Activated naive CD8-positive, alpha-beta T cell treated with anti-CD3 and anti-CD28 coated beads for 36 hours (primary cell): ENCODE measurements at places on chromosomes 2 and 18. TPM values are rescaled to one million over a fixed set of nuclear protein-coding genes. Genes with fewer than 3 reads are reported as not detected.

AP1S3 gene
- 11.3 TPM for total RNA-seq

VWC2L gene
- not detected for total RNA-seq

DLX2 gene
- total RNA-seq: not detected

PLB1 gene
- 1.4 TPM for total RNA-seq

KIF3C gene
- 4.1 TPM for total RNA-seq

MC5R gene
- total RNA-seq: not detected

PARD6G gene
- 0.26 TPM for total RNA-seq

UGT1A5 gene
- not detected for total RNA-seq

MC4R gene
- not detected for total RNA-seq

TDRD15 gene
- not detected for total RNA-seq

DNA sequence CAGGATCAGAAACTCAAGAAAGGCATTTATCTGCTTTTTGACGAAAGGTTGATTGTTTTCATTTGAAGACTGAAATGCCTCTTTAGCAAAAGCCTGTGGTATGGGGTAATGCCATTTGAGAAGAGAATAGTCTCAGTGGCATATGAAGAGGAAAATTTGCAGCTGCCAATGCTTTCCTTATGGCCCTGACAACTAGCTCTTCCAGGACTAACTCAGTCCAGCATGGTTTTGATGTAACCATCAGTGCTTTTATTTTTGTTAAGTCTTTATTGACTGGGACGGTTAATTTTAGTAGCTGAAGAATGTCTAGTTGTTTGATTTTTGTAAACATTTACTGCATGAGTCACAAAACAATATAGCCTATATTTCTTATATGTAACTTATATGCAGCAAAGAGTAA, 158.4 kb downstream of the LNPK start:
- DNase-seq: no peak

- no peak for DNase-seq
Observed at GRCh38 chr2:80199504-80199903, 105.0 kb downstream of the LRRTM1 start.

DNA sequence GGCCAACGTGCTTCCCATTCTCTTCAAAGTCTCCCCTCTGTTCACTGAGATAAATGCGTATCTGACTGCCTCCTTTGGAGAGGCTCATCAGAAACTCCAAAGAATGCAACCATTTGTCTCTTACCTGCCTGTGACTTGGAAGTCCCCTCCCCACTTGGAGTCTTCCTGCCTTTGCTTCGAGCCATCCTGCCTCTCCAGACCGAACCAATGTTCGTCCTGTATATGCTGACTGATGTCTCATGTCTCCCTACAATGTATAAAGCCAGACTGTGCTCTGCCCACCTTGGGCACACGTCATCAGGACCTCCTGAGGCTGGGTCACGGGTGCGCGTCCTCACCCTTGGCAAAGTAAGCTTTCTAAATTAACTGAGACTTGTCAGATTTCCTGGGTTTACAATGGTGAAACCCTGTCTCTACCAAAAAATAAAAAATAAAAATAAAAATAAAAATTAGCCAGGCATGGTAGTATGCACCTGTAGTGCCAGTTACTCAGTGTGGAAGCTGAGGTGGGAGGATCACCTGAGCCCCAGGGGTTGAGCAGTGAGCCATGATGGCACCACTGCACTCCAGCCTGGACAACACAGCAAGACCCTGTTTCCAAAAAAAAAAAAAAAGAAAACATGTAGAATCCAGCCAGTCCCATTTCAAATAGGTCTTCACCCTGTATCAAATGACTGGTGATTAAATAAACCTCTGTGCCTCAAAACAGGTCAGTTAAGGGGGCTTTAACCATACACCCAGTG, 29.0 kb downstream of the HDLBP start:
- no peak for DNase-seq

DNA sequence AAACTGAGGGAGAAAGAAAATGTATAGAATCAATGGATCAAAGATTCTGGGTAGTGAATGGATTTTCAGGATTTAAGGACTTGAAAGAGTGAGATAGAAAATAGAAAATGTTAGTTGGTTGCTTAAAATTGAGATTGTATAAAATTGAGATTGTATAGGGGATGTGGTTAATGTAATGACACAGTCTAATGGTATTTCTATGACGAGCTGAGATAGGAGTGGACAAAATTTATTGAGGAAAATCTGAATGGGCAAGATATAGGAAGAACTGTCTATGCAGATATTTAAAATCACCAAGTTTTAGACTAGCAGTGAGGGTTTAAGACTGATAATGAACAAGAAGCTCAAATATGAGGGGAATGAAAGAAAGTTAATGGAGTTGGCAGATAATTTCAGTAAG, 406.6 kb downstream of the NYAP2 start:
- no peak for DNase-seq

- DNase-seq: no peak
Observed at GRCh38 chr2:71372042-71372441, 40.5 kb downstream of the ZNF638 start.

DNA sequence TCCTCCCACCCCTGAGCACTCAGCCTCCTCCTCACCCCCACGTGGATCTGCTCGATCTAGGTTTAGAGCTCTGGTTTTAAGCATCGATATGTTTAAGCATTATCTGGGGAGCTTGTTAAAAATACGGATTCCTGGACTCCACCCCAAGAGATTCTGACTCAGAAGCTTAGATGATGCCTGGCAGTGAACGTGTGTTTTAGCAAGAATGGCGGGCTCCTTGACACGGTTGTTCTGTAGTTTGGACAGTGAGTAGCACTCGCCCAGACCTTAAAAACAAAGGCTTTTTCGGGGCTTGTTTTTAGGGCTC, 47.3 kb downstream of the LDLRAD4 start:
- DNase-seq: no peak

DNA sequence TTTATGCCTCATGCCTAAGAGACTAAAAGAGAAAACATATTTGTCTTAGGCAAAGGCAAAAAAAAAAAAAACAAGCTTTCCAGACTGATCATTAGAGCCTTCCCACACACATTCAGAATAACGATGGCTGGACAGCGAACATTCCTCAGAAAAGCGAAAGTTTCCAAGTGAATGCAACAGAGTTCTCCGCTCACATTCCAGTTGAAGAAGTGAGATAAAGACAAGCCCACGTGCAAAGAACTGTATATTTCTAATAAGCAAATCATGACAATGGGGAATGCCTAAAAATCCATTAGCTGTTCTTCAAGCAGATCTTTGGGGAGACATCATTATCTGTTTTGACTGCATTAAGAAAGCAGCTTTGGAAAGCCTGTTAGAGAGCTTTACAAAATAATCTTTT, 347.9 kb downstream of the METTL4 start:
- no peak for DNase-seq

DNA sequence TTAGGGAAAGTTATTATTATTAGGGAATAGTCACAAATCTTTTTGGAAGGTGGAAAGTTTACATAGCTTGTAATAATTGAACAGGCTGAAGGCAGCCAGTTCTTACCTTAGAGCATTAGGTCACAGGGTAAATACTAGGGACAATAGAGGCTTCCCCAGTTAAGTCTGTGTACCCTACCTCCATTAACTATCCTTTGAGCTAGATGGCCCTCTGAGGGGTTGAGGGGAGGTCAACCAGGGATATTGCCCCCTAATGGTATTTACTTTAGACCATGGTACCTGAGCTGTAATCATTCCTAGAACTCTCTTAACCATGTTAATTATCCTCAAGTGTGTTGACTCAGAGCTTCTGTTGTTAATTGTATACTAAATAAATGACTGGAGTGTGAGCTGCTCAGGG, 120.5 kb upstream of the SCN7A start:
- no peak for DNase-seq

- DNase-seq: no peak
Observed at GRCh38 chr2:128794285-128794684, 475.6 kb upstream of the HS6ST1 start.

DNA sequence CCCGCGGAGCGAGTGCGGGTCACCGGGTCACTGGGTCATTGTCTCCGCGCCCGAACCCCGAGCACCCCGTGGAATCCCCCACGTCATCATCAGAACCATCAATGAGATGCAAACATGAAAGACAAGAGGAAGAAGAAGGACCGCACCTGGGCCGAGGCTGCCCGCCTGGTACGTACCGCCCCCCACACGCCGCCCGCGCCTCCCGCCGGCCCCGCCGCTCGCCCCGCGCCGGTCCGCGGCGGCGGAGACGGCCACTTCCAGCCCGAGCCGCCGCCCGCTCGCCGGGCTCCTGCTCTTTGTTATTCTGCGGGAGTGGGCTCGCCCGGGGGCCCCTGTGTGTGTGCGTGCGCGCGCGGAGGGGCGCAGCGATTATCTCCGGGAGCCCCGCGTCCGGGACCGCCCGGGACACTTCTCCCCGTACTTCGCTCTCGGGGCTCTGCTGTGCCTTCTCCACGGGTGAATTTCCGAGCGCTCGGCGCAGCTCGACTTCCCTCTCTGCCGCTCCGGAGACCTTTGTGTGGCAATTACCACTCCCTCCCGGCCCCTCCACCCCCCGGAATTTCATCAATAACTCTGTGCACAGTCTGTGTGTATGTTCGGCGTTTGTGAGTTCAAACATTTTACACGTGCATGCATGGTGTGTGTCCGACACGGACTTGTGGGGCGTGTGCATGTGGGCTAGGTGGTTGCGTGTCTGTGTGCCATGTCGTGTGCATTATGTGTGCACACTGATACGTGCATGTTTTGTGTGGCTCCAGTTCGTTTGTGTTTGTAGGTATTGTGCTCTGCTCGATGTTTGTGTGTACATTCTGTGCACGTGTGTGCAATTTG, 714 bp downstream of the ASXL3 start:
- DNase-seq: no peak

GRCh38 chr2:158575051-158575635, 118.4 kb downstream of the PKP4 start:
- DNase-seq: no peak

DNA sequence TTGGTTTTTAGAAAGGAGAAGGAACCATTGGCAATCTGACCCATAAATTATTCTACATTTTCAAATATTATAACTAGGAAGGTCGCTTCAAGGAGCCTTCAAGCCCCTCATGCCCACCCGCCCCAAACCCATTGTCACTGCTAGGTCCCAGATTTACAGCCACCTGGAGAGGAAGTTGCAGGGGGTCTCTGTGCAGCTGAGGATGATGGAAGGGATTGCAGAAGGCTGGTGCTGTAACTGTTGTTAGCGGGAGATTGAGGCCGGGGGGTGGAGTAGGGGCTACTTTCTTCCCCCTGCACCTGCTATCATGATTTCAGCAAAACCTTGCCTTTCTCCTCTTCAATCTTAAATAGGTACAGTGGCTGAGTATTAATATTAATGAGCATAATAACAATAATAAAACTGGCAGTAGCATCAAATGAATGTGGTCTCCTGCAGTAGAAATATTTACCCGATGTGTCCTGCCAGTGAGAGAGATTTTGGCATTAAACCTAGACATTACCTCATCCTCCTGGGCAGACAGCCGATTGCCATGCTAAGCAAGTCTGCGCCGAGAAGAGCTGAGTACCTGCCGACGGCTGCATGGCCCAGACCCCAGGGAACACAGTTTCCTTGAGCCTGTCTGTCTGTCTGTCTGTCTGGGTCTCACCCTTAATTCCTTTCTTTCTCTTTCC, 225.4 kb downstream of the FAM210A start:
- no peak for DNase-seq

GRCh38 chr2:86274265-86274917, 63.0 kb downstream of the REEP1 start:
- no peak for DNase-seq

DNA sequence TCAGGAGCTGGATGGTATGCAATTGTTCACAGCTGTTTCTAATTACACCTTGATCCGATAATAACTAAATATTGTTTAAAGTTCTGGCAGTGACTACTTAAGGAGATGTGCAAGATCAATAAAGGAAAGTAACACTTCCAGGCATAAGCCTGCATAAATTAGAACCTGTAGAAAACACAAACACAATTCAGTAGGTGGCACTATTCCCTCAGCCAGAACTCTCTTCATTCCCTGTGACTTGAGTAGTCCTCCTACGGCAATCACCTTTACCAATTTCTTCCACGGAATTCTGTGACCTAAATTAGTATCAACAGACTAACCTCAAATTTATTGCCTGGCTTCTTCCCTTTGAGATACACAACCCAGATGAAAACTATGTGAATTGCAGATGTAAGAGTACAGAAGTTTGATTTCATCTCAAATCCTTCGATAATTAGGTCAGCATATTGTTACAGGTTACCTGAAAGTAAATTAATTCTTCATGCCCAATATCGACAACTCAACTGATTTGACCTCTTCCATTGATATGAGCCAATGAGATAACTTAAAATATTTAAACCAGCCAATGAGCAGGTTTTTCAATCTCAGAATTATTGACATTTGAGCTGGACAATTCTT, 137.8 kb downstream of the PID1 start:
- DNase-seq: no peak

- DNase-seq: no peak
Observed at GRCh38 chr2:60391649-60392375, 161.6 kb downstream of the BCL11A start.

GRCh38 chr2:39696101-39696553, 30.4 kb downstream of the TMEM178A start:
- no peak for DNase-seq

GRCh38 chr2:23595601-23596251, 210.7 kb downstream of the KLHL29 start:
- no peak for DNase-seq

DNA sequence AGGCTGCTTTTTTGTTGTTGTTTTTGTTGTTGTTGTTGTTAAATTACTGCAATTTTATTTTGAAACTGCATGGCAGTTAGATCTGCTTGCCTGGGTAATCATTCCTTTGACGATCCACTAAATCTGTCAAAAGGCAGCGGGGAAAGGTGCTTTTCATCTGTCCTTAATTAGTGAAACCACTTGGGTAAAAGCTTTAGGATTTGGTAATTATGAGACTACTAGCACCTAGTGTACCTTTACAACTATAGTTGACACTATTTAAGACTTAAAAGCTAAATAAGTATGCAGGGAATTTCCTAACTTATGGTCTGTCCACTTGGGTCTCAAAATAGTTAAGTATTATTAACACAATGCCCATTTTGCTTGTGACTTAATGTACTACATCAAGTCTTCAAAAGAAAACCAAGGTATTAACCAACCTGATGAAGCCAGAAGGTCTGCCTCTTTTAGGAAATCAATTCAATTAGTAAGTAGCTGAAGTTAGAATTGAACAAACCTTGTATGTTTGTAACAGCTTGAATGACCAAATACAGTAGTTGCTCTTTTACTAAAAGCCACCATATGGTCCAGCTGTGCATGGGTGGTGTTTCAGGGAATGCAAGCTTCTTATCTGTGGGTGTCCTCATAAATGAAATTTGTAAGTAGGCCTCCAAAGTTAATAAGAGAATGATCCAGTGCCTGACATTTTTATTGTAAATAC, 44.8 kb downstream of the NAB1 start:
- DNase-seq: no peak

DNA sequence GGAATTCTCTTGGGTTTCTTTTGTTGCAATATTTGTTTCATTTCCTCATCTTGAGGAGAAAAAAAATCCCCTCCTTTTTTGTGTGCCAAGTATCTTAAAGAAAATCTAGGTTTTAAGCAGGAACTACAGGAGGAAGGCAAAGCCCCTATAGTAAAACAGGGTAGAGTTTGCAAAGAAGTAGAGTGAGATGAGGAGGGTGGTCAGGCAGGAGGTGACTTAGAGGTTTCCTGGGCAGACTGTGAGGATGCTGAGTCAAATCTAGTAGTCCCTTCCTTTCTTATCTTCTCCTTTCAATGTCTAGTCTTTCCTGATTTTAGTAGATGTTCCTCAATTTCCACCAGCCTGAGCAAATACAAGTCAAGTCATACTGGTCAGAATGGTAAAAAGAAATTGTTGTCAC, 222.5 kb downstream of the PMAIP1 start:
- DNase-seq: no peak
